ENCODE measurements at places on chromosomes 6 and 20.

DNA sequence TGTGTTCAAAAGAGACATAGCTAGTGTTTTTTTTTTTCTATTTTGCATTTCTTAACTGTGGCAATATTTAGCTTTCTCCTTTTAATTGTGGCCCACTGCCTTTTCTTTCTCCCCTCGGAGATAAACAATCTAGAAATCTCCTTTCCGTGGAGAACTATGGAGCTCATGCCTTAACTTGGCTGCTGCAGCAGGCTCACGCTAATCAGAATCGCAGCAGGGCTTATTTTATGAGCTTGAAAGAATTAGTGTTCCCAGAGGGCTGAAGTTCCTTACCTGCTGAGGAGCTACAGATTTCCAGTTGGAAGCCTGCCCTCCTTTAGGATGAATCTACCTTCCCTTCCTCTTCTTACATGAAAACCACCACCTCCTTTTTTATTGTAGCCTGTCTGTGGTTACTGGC is 35.6 kb downstream of the CTNNBL1 start:
- DNase-seq = no peak

DNA sequence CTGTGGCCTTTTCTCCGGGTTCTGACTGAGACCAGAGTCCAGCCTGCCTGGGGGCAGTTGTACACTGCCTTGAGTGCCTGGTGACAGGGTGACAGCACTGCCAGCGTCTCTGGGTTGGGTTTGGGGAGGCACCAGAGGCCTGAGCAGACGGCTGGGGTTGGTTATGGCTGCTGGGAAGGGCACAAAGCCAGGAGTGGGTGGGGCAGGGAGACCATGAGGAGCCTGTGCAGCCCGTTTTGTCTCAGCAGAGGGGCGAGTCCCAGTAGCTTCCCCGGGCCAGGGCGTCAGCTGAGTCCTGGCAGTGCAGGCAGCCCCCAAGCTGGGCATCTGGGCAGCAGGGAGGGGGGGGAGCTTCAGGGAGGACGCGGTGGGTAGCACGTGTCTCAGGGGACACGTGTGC is 15.3 kb upstream of the SULF2 start:
- DNase-seq = no peak

GRCh38 chr6:20319520-20320357 is 81.9 kb upstream of the E2F3 start:
- DNase-seq = peak; percentile 87

DNA sequence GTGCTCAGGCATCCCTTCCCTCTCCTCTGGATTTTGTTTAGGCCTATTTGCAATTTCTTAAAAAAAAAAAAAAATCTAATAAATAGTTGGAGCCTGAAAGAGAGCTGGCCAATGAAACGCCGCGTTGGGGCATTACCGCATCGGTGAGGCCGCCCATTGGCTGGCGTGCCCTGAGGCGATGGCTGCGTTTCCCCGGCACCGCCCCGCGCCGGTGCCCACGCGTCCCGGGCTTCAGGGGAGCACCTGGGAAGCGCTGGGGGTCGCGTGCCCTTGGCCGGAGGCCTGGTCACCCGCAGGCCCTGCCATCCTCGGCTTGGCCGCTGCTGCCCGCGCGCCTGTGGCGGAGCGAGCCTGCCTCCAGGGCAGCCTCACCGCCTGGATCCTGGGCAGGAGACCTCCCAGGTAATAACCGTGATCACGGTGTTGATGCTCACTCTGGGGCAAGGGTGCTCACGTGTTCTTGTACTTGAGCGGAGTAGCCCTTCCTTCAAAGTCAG is 155.4 kb downstream of the NRN1 start:
- peak; percentile 27 for DNase-seq

DNA sequence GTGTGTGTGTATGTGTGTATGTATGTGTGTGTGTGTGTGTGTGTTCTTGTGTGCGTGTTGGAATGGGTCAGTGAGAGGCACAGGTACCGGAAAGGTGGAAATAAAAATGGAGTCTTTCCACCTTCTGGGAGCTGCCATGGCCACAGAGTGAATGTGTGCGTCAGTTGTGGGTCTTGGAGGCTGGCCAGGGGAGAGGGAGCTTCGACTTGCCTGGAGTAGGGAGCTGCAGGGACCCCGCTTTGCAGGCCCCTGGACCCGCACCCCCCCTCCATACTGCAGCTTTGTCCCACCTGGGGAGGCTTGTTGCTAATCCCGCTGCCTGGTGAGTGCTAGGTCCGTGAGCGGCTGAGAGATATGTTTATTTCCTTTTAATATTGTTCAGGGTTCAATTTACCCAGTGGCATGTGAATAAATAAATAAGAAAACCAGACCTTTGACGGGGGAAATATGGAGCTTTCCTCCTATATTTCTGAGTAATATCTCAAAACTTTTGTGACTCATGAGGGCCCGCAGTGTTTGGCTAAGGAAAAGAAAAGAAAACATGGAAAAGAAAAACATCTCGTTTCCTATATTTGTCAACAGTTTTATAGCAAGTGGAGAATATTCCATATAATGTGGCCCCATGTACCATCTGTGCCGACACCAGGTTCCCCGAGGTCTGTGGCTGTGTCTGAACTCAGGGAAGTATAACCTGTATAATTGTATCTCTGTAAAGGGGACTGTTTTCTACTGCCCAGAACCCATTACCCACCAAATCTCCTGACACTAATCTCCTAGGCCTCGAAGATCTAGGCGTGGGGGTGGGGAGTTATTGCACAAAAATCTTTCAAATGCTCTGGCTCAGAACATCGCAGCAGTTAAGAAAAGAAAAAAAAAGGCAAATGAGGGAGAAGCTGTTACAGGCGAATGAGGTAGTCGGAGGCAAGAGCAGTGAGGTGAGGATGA is 24.6 kb upstream of the CCDC167 start:
- DNase-seq = no peak

- no peak for DNase-seq
These were observed 206.5 kb downstream of the SAMD5 start for GRCh38 chr6:147715035-147715434.

DNA sequence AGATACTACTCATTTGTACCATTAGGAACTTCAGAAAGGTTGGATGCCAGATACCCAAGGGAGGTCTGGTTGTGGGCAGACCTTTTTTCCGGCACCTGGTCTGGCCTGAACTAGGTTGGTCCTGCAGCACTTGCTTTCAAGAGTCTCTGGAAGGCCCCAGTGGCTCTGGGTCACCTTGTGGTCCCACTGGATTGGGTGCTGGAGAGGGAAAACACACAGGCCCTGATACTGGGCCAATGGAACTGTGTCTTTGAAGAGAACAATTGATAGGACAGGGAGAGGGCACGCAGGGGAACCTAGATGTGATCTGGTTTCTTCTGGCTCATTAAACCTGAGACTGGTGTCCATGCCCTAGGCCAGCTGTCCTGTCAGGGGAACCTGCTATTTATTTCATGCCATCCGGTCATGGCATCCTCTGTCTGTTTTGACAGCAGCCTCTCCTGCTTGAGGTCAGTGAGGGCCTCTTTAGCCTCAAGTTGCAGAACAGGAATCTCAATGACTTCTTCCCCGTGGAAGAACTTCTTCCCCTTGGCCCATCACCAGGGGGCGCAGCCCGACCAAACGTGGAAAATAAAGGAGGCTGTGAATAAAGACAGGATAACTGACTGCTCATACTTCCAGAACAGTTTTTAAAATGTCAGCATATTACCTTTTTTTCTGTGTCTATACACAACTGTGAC is 25.0 kb downstream of the TAF8 start:
- peak; percentile 55 for DNase-seq
